ENCODE measurements at places on chromosomes 1 and 21.

DNA sequence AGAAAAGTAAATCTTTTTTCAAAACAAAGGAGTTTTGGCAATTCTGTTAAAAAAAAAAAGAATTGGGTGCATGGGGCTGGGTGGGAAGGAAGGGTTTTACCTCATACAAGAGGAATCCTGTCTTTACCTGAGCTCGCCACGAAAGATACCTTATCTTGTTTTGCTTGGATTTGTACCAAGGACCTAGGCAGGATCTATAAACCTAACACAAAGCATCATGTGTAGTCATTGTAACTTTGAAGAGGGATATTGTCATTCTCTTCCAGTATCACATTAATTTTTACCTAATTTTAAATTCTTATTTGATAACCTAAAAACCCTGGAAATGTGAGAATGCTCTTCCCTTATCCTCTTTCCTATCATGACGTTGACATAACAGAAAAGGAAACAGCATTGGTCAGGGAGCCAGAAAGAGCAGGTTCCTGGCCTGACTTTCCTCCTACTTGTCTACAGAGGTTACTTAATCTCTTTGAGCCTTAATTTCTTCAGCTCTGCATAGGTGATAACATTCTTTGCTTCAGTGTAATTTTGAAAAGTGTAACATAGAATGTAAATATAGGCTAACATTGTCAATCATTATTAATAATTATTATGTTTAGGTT is 4.0 kb upstream of the LAMC1 start:
- DNase-seq, result no peak

DNA sequence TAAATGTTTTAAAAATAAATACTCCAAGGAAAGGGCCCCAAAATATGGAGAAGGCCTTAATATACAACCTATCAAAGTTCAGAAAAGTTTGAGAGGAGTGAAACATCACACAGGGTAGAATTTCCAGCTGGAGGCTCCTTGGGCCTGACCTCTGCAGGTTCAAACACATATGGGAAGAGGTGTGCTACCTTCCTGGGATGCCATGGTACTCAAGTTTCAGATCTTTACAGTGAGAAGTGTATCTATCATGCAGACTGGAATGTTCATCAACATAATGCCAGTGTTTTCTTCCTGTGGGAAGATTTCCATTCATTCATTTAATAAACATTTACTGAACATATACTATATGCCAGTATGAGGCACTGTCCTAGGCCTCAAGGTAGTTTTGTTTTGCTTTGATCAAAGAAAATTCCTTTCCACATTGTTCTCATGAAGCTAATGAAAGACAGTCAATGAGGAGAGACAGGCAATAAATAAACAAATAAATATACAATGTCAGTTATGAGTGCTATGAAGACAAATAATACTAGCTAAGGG is 14.6 kb upstream of the ADAR start:
- no peak for DNase-seq

GRCh38 chr1:47249755-47250154 is 17.7 kb upstream of the TAL1 start:
- DNase-seq, result no peak

- no peak for DNase-seq
Measured at GRCh38 chr1:176802316-176802715, 339.3 kb downstream of the PAPPA2 start.

DNA sequence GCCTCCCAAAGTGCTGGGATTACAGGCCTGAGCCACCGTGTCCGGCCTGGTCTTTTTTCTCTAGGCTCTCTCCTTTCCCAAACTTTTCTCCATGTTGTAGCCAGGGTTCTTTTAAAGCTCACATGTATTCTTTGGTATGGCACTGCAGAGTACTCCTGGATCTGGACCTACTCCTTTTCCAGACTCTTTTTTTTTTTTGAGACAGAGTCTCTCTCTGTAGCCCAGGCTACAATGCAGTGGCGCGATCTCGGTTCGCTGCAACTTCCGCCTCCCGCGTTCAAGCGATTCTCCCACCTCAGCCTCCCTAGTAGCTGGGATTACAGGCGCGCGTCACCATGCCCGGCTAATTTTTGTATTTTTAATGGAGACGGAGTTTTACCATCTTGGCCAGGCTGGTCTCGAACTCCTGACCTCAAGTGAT is 602 bp upstream of the MED18 start:
- no peak for DNase-seq
